ENCODE measurements at places on chromosomes 12 and 14.

DNA sequence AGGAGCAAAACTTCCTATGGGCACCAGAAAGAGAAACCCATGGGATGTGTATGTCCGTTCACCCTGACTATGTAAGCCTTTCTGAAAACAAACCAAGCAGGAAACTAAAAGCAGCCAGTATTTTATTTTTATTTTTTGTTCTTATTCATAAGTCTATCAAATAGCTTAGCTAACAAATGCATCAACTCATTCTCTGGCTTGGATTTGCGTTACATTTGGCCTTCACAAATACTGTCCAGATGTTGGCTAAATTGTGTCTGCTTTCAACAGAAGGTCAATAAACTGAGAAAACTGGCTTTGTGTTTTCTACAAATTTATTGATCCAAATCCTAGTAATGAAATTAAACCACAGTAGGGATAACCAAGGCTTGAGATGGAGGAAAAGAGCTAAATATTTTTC is 379.0 kb downstream of the NOVA1 start:
- DNase-seq = no peak

DNA sequence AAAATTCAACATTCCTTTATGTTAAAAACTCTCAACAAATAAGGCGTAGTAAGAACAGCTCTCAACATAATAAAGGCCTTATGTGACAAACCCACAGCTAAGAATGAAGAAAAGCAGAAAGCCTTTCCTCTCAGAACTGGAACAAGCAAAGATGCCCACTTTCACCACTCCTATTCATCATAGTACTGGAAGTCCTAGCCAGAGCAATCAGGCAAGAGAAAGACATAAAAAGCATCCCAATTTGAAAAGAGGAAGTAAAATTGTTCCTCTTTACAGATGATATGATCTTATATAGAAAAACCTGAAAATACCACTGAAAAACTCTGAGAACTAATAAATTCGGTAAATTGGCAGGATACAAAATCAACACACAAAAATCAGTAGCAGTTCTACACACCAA is 52.1 kb downstream of the STON2 start:
- no peak for DNase-seq

GRCh38 chr14:84792722-84793410 is 737.1 kb upstream of the FLRT2 start:
- no peak for DNase-seq

DNA sequence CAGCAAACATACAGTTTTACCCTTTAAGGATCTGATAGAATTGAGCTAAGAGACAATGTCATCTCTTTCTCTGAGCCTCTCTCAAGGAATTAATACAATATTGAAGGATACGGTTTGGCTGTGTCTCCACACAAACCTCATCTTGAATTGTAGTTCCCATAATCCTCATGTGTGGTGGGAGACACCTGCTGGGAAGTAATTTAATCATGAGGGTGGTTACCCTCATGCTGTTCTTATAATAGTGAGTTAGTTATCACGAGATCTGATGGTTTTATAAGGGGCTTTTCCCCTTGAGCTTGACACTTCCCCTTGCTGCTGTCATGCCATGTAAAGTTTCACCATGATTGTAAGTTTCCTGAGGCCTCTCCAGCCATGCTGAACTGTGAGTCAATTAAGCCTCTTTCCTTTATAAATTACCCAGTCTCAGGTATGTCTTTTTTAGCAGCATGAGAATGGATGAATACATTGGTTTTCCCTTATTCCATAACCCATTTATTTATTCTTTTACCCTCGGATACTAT is 47.6 kb downstream of the TMEM30B start:
- no peak for DNase-seq

- DNase-seq = no peak
Observed at GRCh38 chr12:41907021-41907420, 237.7 kb downstream of the GXYLT1 start.

GRCh38 chr12:121792607-121793439 is 665 bp downstream of the RHOF start:
- DNase-seq = no peak

- no peak for DNase-seq
Observed at GRCh38 chr14:34912182-34912581, 37.0 kb upstream of the BAZ1A start.

DNA sequence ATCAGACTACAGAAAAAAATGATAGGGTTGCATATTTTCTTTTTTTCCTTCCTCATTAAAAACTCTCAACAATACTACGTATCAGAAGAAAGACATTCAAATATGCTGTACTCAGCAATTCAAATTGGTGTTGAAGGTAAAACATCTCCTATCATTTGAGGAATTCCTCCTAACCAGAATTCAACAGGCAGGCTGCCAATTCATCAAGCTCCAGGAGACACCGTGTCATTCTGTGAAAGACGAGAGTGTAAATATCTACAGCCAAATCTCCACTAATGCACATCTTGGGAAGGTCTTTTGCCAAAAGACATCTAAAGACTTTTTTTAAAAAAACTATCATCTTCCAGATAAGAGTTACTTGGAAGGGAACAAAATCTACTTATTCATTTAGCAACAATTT is 26.6 kb downstream of the NT5DC3 start:
- no peak for DNase-seq

GRCh38 chr12:21984375-21984774 is 43.1 kb upstream of the ABCC9 start:
- no peak for DNase-seq

GRCh38 chr12:123928274-123928865 is 44.3 kb downstream of the CCDC92 start:
- DNase-seq = no peak

DNA sequence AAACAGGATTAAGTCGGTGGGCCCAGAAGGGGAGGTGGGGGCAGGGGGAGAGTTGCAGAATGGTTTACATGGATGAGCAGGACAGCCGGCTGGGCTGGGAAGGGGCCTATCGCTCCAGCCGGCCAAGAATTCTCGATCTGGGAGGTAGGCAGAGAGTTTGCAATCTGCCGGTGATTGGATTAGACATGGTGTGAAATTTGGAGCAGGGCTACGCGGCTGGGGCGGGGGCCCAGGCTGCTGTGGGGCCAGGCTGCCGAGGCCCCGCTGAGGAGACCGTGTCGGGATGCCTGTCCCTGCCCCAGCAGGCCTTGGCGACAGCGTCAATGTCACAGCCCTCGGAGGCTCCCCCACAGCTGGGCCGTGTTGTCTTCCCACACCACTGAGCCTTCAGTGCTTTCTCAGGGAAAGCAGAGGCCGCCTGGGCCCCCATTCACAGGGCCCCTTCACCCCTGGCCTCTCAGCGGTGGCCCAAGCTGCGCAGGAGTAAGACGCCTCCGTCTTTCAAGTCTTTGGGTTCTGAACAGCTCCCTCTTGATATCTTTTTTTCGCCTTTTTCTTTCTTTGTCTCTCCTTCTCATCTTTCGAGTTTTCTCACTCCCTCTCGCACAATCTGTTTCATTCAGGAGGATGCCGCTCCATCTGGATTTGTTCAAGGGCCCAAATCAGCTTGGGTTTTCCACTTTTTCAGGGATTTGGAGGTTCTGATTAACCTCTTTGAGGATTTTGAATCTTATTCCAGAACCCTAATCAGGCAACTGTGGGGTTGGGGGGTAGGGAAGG is 117.5 kb upstream of the PARP11 start:
- DNase-seq = no peak

DNA sequence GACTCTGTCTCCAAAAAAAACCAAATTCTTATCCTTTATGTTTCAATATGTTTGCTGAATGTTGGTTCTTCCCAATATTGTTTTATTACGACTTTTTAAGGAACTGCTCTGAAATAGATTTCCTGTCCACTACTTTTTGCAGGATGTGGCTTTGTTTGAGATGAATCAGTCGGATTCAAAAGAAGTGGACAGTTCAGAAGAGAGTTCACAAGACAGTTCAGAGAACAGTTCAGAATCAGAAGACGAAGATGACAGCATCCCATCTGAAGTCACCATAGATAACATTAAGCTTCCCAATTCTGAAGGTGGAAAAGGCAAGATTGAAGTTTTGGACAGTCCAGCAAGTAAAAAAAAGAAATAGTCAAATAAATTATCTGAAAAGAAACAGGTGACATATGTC is 8.2 kb downstream of the NOPCHAP1 start:
- DNase-seq = no peak

GRCh38 chr14:73467377-73467776 is 9.0 kb upstream of the NUMB start:
- peak; percentile 33 for DNase-seq

DNA sequence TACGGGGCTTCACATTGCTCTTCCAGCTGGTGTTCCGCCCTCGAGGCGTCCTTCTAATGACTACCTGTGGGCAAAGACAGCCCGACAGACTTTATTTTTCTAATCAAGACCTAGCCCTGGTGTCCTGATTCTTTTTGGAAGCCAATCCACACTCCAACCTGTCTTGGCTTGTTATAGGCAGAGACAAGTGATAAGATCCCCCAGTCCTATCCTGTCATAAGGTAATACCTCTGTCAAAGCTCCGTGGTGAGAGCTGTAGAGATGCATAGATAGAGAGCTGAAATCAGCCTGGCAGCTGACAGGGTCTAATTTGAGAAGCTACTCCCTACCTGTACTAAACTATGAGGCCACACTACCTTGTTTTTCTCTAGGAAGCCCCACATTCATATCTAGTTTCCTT is 11.5 kb upstream of the WNK1 start:
- no peak for DNase-seq

DNA sequence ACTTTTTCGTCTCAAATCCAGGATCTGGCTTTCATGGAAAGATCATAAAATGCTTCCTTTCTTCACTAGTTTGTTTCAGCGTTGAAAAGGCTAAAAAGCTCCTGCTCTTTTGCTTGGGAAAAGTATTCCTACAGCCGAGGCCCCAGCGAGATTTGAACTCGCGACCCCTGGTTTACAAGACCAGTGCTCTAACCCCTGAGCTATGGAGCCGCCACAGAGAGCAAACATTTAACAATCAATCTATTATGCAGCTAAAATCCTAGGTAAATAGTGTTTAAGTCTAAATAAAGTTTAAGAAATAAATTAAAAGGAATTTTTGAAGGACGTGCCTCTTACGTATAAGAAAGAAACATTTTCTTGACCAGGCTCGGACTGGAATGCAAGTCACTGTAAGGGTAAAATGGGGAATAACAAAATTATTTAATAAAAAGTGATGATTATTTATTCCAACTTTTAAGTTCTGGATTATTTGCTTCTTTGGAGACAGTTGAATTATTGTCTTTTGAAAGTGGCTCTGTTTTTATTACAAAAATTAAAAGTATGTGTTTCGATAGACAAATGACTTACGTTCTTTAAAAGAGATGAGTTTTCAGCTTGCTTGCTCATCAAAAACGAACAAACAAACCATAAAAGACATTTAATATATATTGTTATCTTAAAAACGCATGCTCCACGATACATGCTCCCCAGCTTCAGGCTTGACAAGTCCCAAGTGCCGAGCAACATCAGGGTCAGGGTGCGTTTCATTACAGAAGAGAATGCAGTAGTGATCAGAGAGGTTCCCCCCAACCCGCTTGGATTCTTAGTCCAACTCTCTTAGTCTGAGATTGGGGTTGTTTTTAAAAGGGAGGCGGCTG is 10.2 kb downstream of the OR6S1 start:
- DNase-seq = no peak

DNA sequence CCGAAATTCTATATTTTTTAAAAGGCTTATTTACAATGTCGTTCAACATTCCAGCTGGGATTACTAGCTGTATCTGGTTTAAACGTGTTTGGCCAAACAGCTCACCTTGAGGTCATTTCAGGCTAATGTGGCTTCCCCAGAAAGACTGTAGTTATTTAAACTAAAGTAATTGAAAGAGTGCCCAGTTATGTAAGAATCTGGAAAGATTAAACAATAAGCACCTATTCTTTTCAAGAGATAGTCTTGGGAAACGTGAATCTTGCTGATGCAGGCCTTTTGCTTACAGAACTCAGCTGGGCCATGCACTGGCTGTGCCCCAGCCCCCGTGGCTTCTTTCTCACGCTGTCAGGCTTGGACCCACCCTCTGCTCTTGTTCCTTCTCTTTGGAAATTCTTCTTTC is 24.4 kb downstream of the GLRX5 start:
- DNase-seq = no peak

DNA sequence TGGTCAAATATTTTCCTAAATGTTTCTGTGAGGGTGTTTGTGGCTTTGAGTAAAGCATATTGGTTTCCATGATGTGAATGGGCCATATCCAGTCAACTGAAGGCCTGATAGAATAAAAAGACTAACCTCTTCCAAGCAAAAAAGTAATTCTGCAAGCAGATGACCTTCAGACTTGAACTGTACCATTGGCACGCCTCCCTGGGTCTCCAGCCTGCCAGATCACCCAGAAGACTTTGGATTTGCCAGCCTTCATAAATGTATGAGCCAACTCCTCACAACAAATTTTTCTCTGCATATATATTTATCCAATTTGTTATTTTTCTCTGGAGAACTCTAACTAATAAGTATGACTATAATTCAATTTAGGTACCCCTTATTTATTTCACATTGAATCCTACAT is 190.3 kb downstream of the KIF21A start:
- no peak for DNase-seq

DNA sequence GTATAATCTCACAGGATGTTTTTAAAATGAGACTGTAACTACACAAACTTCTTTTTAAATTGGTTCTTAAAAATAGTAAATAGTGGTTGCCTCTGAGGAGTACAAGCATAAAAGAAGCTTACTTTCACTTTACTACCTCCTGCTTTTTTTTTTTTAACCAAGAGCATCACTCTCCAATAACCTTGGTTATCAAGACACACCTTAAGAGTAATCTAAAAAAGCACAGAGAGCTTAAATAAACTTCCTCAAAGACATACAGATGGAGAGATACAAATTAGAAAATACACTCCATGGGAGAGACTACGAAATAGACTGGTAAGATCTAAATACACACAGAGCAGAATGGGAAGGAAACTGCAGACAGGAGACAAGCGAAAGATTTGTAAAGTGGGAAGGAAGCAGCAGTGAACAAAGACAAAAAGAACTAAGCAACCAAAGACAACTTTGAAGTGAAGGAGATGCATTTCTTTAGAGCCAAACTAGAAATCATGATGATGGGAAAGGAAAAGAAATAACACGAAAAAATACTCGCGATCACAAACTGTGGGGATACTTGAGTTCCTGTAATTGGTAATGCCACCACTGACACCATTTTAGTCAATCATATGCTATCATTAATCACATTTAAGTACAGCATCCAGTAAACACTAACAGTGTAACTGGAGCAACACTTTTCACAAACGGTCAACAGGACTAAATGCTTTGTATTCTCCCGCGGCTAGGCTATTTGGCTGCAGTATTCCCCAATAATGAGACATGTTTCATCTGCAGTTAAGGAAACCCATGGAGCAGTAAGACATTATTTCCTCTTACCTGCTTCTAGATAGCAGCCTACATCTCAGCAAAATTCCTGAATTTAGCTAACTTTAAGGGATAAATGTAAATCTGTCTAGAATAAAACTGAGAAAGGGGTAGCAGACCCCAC is 8.2 kb downstream of the SINHCAF start:
- no peak for DNase-seq

DNA sequence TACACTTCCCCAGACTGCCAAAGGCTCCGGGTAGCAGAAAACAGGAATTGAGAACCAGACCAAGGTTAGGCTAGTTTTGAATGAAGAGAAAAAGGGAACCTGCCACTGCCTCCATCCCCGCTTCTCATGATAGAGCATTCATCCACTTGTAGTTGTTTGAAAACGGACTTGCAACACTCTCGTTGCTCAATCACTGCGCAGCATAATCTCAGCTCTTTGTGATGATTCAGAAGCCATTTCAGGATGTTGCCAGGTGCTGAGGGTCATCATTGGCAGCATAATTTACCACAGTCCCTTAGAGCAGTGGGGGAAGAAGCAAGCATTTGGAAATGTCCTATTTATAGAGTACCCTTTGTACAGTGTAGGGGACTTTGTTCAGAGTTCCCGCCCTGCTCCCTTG is 25.6 kb downstream of the KCNK13 start:
- DNase-seq = no peak

- DNase-seq = no peak
Observed at GRCh38 chr12:48038085-48038484, 33.8 kb upstream of the COL2A1 start.

Data from stimulated activated CD8-positive, alpha-beta memory T cell treated with anti-CD3 and anti-CD28 coated beads, Interleukin-7, amount 100 ng/mL, for 24 hours (primary cell).